ENCODE measurements at places on chromosomes 1 and 21. TPM values are rescaled to one million over a fixed set of nuclear protein-coding genes. Genes with fewer than 3 reads are reported as not detected.

DNA sequence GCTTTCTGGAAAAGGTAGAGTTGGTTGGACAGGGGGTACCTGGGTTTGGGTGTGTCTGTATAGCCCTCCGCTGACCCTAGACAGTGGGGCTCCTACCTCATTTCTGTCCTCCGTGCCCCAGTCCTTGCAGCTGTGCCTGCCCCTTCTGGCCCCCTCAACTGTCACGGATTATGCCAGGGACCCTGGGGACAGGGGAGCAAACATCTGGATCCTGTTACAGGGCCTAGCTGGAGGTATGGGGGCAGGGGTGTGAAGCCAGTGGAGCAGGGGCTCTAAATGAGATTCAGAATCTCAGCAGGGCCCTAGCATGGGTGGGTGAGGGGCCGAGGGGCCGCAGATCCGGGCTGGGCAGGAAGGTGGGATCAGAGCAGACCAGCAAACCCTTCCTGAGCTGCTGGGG, 81.0 kb downstream of the TAS1R2 start:
- DNase-seq: no peak

DNA sequence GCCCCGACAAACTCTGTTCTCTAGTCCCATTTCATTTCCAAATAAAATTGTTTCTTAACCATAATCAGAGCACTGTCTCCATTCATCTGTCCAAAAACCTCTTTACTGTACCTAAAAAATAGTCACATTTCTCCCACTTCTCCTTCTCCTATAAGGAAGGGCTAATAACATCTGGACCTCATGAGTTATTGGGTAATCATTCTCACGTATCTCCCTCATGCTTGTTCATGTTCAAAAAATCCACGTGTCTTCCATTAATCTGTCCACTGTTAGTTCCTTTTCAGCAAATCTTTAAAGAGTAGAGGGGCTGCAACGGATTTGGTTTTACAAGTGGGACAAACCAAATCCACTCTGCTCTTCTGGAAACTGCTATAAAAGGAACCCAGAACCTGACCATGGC, 1418.8 kb downstream of the MRPL39 start:
- no peak for DNase-seq

Gene RNF186
- not detected for total RNA-seq

Gene AIRE
- under 0.01 TPM for total RNA-seq

GRCh38 chr21:35829067-35829466, 231.3 kb downstream of the SETD4 start:
- DNase-seq: no peak

GRCh38 chr1:61332196-61332753, 249.9 kb downstream of the NFIA start:
- no peak for DNase-seq

Gene SESN2
- 8.6 TPM for total RNA-seq

- DNase-seq: no peak
Measured at GRCh38 chr1:156461781-156462647, 38.6 kb downstream of the MEF2D start.

- DNase-seq: peak; percentile 44
Measured at GRCh38 chr1:186985889-186986491, 157.2 kb downstream of the PLA2G4A start.

DNA sequence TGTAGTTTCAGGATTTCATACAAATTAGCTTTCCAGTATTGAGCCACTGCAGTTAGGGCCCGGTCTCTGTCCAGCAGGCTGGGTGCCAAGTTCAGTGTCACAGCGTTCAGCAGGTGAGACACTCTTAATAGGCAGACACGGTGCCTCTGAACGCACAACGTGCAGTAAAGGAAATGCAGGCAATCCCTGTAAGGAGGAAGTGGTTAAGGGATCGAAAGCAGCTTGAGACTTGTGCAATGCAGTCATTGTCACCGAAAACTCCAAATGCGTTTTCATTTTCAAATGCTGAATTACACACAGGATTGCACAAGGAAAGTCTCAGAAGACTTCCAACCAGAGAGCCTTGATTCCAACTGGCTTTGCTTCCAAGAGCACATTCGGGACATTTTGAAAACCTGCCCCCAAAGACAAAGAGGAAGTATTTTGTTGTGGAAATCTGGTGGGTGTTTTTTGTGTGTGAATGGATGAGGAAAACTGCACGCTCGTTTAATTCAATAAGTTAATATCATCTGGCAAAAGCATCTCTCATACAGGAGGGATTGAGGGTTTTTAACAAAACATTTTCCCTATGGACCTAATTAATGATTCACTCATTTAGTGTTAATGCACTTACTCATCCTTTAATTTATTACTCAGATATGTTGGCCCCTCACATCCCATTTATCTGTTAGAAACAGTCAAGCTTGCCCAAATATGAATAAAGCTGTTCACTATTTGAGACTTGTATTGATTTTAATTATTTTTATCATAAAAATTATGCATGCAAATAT, 61.6 kb downstream of the PTGS2 start:
- DNase-seq: no peak

Gene TMEM200B
- total RNA-seq: 0.92 TPM

GRCh38 chr1:152442765-152443164, 28.7 kb upstream of the CRNN start:
- DNase-seq: no peak

- DNase-seq: no peak
Measured at GRCh38 chr21:35298757-35299156, 249.7 kb upstream of the RUNX1 start.

DNA sequence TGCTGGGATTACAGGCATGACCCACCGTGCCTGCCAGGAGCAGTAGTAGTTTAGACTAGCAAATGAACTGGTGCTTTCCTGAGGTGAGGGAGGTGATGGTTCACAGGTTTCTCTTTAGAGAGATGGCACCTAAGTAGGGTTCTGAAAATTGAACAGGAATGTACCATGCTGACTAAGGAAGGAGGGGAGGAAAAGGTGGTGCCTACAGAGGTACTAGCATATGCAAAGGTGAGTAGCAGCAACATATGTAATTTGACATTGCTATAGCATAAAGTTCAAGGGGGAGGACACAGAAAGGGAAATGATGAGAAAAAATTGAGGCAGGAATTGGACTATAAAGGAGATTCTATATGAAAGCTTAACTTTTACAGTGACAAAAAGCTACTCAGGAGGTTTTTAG, 65.9 kb upstream of the RBM34 start:
- DNase-seq: no peak

- no peak for DNase-seq
Measured at GRCh38 chr1:70231475-70231874, 10.3 kb downstream of the SRSF11 start.

DNA sequence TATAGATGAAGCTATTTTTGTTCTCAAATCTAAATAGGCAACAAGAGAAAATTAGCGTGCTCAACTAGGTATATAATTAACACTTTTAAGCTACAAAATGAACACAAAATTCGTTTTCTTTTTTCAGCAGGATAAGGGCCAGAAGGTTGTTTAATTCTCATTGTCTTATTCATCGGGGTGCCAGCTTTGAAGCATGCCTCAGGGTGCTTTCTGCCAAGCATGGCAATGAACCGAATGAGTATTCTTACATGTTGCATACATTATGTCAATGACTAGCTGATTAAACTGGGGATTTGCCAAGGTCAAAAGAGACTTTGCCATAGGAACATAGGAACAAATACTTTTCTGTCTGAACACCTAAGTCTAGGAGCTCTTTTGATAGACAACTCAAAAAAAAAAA, 102.0 kb upstream of the MAP1LC3C start:
- no peak for DNase-seq

Gene DIO1
- total RNA-seq: not detected

DNA sequence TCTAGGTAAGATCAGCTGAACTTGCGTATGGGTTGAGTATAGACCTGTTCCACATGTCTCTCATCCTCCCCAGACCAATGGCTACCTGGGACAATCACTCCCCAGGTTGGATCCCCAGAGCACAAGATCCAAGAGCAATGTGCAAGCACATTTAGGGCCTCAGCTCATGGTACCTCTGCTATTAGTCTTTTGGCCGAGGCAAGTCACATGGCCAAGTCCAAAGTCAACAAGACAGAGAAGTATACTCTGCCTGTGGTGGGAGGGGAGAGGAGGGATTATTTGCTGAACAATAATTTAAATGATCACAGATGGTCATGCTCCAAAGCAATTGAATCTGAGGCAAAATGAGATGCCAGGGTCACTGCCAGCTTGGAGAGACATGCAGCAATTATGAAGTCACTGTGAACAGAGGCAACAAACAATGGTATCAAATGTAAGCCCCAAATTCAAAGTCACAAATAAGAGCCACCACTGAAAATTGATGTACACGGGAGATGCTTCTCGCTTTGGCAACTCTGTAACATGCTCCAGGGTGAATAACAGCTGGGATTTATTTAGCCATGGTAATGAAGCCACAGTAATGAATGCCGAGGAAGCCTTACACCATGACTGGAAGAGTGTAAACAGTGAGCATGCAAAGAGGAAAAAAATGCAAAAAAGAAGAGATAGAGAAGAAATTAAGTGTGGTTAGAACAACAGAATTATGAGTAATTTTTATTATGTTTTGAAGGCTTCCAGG, 149.1 kb downstream of the ZNF281 start:
- no peak for DNase-seq

DNA sequence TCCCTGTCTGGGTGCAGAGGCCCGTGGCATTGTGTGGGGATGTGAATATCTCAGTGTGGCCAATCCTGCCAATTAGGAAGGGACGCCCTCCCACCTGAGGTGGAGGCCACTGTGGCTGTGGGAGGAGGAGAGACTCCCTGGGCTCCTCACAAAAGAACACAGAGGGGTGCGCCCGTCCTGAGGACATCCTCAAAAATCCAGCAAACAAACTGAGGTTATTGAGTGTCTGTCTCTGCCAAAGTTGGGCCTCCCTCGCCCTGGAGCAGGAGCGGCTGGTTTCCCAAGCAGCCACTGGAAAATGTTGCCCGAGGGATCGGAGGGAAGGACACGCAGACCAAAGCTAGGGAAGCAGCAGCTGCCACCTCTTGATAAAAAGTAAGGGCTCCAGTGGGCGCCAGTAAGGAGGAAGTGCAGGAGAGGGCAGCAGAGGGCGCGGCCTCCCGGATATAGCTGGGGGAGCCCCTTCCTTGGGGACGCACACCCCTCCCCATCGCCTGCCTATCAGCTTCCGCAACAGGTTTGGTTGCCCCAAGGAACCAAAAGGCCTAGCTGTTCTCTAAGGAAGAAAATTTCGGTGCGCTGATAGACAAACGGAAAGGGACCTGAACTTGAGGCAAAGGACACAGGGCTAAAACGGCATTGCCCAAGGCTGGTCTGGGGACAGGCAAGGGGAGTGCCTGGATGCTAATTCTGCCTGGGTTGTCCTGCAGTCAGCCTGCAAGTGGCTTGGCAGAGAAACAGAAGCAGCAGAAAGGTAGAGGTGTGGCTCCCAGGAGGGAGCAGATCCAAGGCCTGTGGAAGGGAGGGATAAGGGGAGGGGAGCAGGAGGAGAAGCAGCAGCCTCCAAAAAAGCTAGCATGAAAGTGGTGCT, 1.7 kb upstream of the GRIK3 start:
- no peak for DNase-seq

GRCh38 chr1:6975331-6976043, 190.2 kb downstream of the CAMTA1 start:
- DNase-seq: no peak

GRCh38 chr1:93666613-93667384, 14.8 kb downstream of the BCAR3 start:
- no peak for DNase-seq

Gene CRYBG2
- not detected for total RNA-seq

- DNase-seq: no peak
Measured at GRCh38 chr21:43575473-43575844, 83.8 kb downstream of the HSF2BP start.

Gene TTC3
- total RNA-seq: 115 TPM

Gene KRTAP7-1
- total RNA-seq: not detected

Gene PAPPA2
- total RNA-seq: 0.40 TPM

Gene NMNAT2
- total RNA-seq: 0.14 TPM

- DNase-seq: no peak
Measured at GRCh38 chr1:1947493-1947892, 28.4 kb upstream of the TMEM52 start.

GRCh38 chr1:153533689-153534201, 2.0 kb downstream of the S100A6 start:
- DNase-seq: peak; percentile 71

GRCh38 chr1:30872948-30873263, 35.7 kb downstream of the SDC3 start:
- DNase-seq: no peak

GRCh38 chr1:227424159-227424680, 105.9 kb upstream of the CDC42BPA start:
- no peak for DNase-seq

All from pulmonary artery endothelial cell (primary cell).